Stimulated activated naive CD4-positive, alpha-beta T cell (primary cell): ENCODE measurements at places on chromosomes 5 and 9.
A peak's percentile ranks its signal among the peaks of the same experiment; 100 is the strongest.

DNA sequence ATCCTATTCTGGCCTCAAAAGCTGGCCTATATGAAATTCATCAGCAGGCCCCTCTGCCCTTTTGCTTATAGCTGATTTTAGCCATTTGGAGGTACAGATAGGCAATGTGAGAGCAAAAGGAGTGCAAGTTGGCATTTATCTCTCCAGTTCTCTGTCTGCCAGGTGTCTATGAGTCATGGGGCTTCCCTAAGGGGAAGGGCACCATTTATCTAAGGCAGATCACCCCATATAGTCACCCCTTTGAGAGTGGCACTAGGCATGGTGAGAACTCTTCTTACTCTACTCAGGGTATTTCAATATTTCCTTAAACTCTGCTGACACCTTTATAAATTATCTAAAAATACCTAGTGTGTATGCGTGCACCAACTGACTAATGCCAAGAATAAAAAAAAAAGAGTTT lies 314.7 kb upstream of the CDH6 start:
- DNase-seq = no peak

DNA sequence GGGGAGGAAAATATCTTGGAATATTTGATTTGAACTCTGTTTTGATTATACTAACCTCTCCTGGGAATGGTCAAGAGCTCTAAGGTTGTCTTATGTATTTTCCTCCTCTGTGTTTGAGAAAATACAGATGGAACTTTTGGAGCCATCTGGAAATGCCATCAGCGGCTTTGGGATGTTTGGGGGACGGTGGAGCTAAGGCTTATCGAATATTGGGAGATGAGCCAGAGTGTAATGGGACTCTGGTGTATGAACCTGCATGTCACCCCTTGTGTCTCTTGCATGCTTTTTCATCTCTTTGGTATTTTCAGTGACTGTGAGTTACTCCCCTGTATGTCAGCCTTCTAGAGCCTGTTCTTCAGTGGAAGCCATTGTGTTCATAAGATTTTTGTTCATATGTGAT lies 180.0 kb upstream of the OTULINL start:
- no peak for DNase-seq

DNA sequence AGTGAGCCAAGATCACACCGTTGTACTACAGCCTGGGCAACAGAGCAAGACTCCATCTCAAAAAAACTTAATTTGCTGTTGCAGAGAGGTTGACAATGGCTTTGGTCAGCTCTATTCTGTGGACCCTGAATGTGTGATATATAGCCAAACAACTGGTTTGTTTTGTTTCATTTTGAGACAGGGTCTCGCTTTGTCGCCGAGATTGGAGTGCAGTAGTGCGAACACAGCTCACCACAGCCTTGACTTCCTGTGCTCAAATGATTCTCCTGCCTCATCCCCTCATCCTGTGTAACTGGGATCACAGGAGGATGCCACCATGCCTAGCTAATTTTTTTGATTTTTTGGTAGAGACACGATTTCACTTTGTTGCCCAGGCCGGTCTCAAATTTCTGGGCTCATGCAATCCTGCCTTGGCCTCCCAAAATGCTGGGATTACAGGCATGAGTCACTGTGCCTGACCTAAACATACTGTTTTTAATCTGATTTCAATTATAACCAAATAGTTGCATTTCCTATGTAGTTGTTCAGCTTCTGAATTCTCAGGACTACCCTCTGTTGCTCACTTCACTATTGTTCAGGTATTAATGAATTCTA lies 9.8 kb downstream of the RNF183 start:
- no peak for DNase-seq

DNA sequence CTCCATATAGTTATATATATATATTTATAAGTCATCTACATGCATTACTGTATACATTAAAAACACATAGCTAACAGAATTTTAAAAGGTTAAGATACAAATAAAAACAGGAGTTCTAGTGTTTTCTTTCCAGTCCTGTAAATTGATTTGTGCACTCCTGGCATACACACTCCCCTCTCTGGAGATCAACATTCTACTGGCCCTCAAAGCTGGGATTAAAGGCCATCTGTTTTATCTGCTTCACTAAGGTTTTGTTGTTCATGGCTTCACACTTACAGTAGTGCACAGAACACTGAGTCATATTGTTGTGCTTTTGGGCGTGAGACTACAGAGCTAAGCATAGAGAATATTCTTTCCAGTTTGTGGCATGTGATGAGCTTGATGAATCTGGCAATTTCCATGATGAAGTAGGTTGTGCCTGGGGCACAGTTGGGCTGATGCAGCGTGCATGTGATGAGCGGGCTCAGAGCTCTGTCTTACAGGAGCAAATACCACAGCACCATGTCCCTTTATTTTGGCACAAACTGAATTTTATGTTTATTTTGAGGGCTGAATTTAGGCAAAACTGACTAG lies 98.2 kb downstream of the TAF11L14 start:
- DNase-seq = no peak

DNA sequence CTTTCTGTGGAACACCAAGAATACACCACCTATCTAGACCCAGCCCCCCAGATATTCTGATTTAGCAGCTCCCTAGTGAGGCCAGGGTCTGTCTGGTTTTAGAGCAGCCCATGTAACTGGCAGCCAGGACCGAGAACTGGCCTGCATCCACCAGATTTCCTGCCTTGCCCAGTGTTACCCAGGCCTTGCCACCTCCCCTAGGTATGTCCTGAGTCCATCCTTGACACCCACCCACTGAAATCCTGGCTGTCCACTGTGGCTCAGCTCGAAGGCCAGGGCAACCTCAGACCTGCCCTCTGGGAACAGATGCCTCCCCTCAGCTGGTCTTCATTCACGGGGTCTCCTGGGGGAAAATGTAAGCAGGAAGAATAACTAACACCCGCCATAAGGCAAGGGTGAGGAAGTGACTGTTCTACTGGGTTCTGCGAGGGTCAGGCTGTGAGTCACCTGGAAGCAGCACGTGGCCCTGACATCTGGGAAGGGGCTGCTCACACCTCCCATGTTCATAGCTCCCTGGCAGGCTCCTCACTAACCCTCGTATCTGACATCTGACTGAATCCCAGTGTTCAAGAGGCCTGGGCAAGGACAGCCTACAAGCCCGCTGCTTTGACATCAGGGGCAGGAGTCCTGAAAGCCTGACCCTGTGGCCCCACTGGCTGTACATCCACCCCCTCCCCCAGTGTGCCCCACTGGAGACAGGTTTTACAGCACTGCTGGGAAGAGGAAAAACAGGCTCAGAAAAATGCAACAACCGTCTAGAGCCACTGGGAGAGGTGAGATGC lies 72.7 kb downstream of the SEMA4D start:
- no peak for DNase-seq

DNA sequence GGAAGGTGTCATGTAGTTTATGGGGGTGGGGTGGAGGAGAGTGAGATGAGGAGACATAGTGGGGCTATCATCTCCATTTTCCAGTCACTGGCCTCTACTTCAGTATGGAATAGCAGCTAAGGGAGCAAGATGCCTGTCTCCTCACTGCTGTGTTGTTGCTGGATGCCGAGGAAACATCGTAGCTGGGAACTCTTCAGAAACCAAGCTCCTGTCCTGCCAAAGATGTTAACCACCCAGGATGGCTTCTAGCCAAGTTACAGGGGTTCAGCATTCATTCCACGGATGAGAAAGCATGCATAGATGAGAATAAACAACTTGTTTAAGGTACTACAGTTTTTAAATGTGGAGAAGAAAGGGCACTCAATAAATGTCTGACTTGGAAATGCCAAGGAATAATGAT lies 226.5 kb downstream of the ASTN2 start:
- DNase-seq = no peak

GRCh38 chr9:751137-752051 lies 90.1 kb upstream of the DMRT1 start:
- no peak for DNase-seq

DNA sequence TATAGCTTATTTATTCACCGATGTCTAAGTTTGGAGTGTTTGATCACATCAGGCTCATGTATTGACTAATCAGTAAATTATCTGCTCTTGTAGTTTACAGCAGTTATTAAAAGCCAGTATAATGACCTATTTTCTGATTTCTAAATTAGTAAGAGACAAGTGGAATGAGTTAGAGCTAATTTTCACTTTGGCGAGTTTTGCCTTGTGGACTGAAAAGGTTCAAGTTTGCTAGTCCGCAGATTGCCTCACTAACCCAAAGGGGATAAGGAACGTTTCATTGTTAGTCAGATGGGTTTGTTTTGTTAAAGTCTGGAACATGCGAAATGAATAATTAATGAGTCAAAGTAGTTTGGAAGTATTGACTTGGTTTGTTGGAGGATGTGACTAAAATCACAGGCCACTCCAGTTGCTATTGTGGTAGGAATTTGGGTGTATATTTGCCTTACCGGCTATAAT lies 40.1 kb downstream of the SMARCA2 start:
- DNase-seq = no peak

GRCh38 chr5:159210210-159210661 lies 883 bp upstream of the RNF145 start:
- DNase-seq = no peak

- no peak for DNase-seq
Observed at GRCh38 chr5:174693697-174694385, 30.5 kb upstream of the MSX2 start.

DNA sequence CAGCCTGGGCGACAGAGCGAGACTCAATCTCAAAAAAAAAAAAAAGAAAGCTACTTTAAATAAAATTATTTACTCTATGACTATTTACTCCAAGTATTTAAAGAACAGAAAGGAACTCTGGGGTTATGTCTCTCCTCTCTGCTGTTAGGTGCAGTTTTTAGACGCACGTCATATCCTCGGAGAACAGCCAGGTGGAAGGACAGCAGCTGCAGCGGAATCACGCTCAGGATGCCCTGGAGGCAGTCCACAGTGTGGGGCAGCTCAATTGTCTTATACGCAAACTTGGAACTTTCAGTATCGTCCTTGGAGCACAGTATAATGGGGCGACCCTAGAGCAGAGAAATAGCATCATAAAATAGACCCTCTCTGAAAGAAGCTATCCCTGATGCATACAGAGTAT lies 10.4 kb upstream of the MAPK9 start:
- DNase-seq = no peak

- no peak for DNase-seq
Observed at GRCh38 chr9:80866121-80866520, 823.2 kb downstream of the TLE1 start.

DNA sequence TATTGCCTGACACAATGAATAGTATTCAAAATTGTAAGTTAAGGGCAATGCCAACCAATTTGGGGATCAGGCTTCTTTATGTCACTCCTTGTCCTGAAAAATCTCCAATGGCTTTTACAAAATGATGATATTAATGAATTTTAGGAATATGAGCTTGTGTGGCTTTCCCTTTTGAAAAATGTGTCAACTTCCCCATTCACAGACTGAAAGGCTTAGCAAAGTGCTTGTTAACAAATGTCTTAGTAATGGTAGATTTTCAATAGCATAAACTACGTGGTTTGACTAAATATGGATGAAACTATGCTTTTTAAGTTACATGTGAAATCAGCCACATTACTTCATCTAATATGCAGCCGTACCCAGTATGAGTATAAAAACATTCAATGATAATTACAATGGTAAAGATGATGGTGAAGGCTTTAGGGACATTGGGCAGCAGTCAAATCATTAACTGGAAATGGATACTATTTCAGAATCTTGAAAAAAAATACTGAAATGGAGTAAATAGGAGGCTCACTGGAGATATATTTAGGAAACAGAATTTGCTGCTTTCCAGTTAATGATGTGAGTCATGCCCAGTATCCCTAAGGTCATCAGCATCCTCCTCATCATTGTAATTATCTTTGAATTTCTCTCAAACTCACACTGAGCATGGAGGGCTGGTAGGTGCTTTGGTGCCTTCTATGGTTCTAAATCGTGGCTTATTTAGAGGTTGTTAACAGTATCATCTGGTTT lies 113.3 kb upstream of the ZNF608 start:
- no peak for DNase-seq

- no peak for DNase-seq
Observed at GRCh38 chr5:171599411-171599810, 180.0 kb downstream of the FGF18 start.

- DNase-seq = no peak
Observed at GRCh38 chr9:136665111-136665703, 2.5 kb downstream of the EGFL7 start.

- no peak for DNase-seq
Observed at GRCh38 chr5:139222346-139222745, 24.2 kb upstream of the SIL1 start.

DNA sequence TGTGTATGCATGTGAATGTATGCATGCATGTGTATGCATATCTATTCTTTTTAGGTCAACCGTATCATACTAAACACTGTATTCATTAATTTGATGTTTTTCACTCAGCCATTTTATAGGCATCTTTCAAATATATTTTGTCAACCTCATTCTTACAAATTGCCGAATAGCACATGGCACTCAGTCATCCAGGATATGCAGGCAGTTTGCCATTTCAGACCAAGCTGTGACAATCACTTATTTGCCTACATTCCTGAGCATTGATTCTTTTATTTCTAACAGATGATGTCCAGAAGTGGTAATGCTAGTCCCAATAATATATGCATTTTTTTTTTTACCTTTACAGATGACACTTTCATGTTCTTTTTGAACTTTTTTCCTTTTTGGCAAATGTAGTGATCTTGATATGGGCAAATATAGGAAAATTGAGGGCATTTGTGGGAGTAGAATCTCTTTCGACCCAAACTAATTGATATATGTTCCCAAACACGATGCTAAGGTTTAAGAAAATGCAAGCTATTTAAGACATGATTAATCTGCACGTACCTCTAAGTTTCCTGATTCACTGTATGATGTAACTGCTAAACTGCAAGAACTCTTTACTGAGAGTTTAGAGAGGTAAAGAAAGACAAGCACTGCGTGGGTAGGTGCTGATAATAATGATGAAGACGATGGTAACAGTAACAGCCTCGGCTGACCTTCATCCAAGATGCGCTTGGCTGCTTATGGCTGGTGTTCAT lies 153.9 kb upstream of the DAP start:
- DNase-seq = no peak

GRCh38 chr5:135543485-135544304 lies 7.9 kb upstream of the NEUROG1 start:
- DNase-seq = no peak

GRCh38 chr5:143290125-143290524 lies 113.4 kb downstream of the NR3C1 start:
- DNase-seq = no peak

- peak; percentile 40 for DNase-seq
Observed at GRCh38 chr9:123322273-123323195, 33.5 kb upstream of the CRB2 start.

GRCh38 chr5:142262683-142263082 lies 62.1 kb downstream of the SPRY4 start:
- no peak for DNase-seq

DNA sequence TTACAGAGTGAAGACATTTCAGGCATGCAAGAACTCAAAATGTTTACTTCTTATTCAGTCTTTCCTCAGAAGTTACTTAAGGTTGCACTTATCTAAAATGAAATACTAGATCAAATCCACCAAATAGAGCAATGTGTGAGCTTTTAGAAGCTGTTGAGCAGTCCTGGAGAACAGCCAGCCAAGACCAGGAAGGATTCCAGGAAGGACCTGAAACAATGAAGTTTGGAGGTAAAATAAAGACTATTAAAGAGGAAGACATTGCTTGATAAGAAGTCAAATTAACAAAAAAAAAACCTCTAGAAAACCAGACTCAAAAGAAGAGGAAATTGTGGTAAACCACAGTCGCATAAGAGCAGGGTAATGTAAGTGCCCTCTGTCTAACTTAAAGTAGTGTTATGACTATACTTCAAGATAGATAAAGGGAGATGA lies 156.2 kb upstream of the S1PR3 start:
- no peak for DNase-seq
